ENCODE measurements at places on chromosomes 5 and 9.

DNA sequence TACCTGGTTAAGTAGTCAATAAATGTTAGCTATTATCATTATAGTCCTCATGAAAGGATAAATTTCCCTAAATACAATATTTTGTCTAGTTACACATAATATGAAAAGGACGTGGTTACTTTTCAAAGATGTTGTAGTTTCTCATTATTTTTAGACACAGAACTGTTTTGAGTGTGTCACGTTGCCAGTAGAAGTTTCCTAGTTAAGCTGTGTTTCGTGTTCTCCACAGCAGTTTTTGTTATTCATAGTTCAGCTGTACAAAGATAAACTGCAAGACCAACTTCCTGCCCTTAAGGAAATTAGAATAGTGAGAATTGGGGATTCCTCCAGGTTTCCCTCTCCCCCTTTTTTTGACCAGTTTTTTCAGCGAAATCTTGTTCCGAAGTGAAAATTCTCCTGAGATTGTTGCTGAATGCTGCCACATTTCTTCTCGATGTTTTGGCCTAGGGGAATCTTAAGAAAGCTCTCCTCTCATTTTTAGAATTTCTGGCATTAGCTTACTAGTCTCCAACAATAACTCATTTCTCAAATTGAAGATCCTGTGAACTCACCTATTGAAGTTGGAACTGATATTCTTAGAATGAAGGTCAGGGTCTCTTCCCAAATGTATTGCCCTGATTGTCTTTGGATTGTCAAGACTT lies 176.1 kb downstream of the PAM start:
- no peak for DNase-seq

DNA sequence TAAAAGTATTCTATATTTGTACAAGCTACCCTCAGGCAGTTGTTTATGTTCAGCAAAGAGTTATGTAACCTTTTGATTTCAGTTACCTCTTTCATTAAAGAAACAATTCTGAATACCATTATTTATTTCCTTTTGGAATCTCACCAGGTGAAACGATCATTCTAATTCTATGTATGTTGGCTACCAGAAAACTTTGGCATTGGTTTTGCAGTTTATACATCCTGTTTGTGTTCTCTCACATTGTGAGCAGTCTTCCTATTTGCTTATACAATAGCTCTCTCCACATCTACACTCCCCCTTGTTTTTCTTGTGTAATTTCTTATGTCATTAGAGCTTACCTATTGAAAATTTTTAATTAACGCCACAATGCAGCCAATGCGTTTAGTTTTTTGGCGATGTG lies 276.0 kb upstream of the MPDZ start:
- DNase-seq, result no peak

GRCh38 chr5:14859980-14860379 lies 11.6 kb downstream of the ANKH start:
- no peak for DNase-seq

DNA sequence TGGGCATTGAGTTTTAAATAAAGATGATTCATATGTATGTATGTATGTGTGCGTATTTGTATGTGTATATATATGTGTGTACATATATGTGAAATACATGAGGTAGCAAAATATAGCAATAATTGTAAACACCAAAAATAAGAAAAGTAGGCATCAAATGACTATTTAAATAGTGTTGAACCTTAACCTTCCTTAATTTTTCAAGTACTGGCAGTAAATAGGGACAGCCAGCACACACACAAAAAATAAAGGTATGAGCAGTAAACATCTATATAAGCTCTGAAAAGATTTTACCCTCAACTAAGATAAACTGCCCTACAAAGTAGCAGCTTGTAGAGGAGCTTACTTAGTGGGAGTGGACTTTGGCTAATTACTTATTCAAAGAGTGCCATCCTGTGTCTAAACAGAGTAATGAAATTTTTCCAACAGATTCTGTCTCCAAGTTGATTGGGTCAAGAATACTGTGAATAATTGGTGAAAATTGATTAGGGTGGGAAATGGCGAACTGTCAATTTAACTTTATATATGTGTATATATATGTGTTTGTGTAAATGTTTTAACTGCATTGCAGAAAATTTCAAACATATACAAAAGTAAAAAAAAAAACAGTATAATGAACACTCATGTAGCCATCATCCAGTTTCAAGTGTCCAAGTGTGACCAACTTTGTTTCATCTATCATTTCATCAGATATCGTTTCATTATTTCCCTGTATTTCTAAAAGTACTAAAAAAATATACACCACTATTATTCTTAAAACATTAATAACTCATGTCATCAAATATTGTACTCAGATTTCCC lies 2.0 kb upstream of the ADAMTS6 start:
- DNase-seq, result peak; percentile 75

DNA sequence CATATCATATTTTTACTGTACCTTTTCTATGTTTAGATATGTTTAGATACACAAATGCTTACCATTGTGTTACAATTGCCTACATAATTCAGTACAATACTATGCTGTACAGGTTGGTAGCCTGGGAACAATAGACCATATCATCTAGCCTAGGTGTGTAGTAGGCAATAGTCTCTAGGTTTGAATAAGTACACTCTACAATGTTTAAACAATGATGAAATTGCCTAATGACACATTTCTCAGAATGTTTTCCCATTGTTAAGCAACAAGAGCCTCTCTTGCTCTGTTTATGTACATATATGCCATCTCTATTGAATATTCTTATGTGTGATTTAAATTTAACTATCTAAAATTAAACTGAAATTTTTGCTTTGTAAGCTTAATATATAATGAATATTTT lies 209.6 kb upstream of the ST8SIA4 start:
- no peak for DNase-seq

DNA sequence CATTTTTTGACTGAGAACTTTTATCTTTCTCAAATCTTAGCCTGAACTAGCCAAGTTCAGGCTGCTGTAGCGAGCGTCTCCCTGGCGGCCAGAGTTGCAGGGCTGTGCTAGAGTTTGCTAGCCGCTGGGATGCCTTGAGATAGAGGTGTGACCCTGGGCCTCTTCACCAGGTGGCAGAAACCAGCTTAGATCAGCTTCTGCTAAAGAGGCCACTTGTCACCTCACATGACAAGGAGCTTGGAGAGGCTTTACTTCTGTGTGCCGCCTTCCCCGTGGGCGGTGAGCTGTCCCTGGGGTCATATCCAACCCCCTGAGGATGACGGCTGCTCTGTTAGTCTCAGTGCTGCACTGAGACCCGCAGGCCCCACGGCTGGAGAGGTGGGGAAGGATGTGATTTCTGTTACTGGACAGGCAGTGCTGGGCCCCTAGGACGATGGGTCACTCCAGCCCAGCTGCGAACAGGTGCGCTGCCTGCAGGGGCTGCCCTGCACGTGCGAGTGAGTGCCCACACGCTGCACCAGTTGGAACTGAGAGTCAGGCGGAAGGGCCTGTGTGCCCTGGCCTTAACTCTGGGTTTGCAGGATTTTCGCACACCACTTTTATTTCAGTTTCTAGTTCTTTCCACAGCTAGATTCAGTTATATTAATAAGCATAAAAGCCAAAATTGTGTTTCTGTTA lies 63.8 kb downstream of the EHMT1 start:
- no peak for DNase-seq

- peak; percentile 71 for DNase-seq
Observed at GRCh38 chr5:142717582-142718215, 31.8 kb upstream of the FGF1 start.

- no peak for DNase-seq
Observed at GRCh38 chr9:84045481-84046097, 65.0 kb downstream of the RMI1 start.

Measured in fibroblast of skin of right biceps (primary cell).